MM.1S (cell line): ENCODE measurements at places on chromosomes 3 and 15.

- DNase-seq = no peak
Observed at GRCh38 chr15:101326462-101327146, 31.6 kb upstream of the SNRPA1 start.

GRCh38 chr3:107208796-107209195 lies 168.4 kb upstream of the CCDC54 start:
- DNase-seq = no peak

DNA sequence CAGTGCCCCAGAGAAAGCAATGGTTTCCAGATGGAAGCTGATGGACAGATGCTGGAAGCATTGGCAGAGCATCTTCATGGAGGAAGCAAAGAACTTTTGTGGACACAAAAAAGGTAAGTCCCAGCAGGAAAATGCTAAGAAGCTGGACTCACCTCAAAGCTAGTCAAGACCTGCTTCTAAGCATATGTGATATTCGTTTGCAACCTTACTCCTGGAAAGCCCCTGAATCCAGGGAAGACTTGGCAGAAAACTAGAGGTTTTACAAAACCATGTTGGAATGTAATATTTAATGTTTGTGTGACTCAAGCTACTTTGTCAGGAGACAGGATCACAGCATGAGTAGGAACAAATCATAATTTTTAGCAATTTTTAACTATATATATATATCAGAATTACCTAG lies 288.2 kb downstream of the BCHE start:
- DNase-seq = no peak

- no peak for DNase-seq
Observed at GRCh38 chr3:37961622-37962431, 28.8 kb upstream of the VILL start.

GRCh38 chr3:139574026-139574947 lies 34.7 kb upstream of the RBP1 start:
- DNase-seq = no peak

DNA sequence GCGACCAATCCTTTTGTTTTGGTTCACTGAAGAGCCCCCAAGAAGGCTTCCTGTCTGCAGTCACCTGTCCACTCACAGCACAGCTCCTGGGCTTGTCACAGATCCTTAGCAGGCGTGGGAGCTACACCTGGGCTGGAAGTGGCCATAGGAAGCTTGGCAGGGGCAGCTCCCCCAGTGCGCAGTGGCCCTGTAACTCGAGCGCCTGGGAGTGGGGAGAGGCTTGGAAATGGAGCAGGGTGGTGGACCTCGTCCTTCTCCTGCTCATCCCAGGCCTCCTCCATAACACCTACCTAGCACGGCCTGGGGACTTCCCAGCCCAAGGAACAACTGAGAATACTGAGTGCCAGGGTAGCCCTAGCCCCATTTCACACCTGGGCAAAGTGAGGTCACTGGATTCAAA lies 19.3 kb upstream of the TGM5 start:
- no peak for DNase-seq

DNA sequence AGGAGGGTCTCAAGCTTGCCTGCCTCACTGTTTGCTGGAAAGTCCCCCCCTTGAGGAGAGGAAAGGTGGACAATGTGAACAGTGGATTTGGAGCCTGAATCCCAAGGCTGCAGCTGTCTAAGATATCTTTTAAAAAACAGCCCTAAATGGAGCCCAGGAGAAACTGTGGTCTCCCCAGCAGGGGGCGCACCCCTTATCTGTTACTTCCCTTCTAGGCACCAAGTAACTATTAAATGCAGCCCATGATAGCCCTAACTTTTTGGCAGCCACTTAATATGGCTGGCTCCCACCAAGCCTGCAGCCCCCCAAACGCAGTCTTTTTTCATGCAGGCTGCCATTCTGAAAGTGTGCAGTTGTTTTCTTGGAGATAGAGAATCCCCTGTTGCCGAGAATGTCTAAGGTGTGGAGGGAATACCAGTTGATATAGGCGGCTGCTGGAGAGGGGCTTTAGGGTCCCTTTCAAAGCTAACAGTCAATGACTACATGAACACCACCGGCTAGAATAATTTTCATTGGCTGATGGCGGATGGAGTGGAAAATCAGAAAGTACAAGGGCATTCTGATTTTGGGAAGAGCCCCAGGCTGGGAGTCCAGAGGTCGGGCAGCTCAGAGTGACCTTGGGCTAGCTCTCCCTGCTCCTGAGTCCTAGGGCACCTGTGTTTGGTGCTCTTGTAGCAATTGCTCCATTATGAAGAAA lies 1.3 kb downstream of the RHCG start:
- DNase-seq = peak; percentile 19

GRCh38 chr3:44110648-44111047 lies 131.0 kb upstream of the TOPAZ1 start:
- DNase-seq = no peak

DNA sequence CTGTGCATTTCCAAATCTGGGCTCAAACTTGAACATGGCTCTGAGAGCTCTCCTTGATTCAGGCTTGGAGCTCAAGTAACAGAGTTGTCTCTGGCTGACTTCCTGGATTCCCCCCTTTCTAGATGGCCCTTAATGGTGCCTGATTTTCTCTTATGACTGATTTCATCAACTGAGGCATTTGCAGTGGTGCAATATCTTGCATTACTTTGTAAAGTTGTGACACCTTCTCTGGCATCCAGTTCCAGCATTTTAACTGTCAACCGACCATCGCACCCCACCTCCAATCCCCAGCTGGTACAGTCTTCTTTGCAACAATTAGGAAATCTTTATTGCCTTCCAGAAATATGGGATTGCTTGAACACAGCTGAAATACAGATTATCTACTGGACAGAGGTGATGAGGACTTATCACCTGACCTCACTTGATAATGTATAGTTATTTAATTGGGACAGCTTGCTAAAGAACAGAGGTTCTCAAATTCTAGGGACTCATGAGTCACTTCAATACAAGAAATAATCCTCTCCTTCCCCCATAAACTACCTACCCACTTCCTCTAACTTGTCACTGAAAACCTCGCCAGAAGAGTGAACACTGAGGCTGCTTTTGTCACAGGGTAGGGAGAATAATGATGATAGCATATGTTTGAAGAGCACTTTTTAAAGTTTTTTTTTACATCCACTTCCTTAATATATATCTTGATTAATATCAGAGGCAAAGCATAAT lies 41.8 kb downstream of the FILIP1L start:
- no peak for DNase-seq

DNA sequence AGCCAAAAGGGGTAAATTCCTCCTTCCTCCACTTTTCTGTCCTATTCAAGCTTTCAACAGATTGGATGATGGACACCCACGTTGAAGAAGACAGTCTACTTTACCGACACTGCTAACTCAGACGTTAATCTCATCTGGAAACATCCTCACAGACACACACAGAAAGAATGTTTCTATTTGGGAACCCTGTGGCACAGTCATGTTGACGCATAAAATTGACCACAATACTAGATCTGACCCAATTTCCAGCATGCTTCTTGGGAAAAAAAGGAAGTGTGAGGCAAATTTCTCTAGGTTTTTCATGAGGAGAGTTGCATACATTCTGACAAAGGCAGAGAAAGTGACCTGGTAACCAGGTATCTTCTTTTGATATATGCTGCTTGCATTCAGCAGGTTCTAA lies 594.1 kb downstream of the FGF12 start:
- no peak for DNase-seq

- no peak for DNase-seq
Observed at GRCh38 chr3:24096695-24097290, 151.7 kb downstream of the NR1D2 start.

- DNase-seq = no peak
Observed at GRCh38 chr3:194475978-194476377, 10.8 kb downstream of the ATP13A3 start.

DNA sequence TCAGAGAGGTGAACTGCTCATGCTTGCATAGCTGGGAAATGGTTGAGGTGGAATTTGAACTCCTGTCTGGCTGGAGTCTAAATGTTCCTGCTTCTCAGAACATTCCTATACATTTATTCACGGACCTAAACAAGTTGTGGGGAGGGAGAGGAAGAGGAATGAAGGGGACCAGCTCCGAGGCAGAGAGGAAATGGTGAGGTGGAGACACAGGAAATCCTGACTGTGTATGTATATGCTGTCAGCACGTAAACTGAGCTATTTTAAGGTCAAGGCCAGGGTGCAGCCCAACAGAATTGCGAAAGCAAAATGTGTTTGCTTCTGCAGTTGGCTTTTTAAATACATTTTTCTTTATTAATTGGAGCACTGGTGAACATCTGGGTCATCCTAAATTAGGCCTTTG lies 74.1 kb upstream of the POMGNT2 start:
- peak; percentile 81 for DNase-seq

GRCh38 chr3:33428734-33429133 lies 11.5 kb downstream of the UBP1 start:
- DNase-seq = no peak

DNA sequence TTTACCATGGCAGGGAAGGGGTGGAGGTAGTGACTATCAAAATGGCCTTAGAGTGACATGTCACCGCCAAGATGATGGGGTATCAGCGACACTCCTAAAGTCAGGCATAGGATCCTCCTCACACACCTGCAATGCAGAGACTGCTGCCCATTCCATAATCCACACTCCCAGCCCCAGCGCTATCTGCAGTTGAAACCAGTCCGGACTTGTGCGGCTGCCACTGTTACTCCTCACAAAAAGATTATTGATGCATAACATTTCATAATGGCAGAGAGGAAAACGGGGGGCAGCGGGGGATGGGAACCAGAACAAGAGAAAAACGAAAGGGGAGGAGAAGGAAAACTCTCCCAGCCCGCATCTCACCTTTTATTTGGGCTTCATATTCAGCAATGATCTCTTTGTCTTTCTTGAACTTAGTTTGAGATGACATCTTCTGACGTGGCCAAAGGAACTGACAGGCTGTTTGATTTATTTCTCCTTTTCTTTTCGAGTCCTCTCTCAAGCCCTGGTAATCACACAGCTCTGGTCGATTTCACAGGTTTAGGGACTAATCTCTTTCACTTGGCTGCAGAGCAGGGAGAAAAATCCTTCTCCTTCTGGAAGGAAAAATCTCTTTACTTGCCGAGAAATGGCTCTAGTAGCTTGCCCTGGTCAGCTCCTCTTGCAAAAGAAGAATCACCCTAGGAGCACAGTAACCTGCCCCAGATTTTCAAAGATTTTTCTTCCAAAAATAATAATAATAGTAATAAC lies 749 bp downstream of the SRGAP3 start:
- no peak for DNase-seq

GRCh38 chr15:81111510-81112470 lies 22.3 kb upstream of the CFAP161 start:
- DNase-seq = peak; percentile 90

DNA sequence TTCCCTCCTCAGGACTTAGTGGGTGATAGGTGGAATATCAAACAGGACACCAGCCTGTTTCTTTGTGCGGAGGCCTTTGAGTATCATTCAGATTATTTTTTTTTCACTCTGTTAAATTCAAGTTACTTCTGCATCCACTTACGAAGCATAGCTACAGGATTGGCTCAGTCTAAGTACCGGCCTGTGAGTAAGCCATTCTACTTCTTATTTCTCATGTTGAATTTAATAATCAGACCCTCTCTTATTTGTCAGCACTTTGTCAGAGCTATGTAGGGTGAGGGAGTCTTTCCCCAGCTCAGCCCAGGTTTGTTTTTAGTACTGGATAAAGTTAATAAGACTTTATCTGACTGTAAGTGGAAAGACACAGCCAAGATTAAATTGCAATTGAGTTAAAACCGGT lies 54.7 kb downstream of the ITPR1 start:
- DNase-seq = no peak

DNA sequence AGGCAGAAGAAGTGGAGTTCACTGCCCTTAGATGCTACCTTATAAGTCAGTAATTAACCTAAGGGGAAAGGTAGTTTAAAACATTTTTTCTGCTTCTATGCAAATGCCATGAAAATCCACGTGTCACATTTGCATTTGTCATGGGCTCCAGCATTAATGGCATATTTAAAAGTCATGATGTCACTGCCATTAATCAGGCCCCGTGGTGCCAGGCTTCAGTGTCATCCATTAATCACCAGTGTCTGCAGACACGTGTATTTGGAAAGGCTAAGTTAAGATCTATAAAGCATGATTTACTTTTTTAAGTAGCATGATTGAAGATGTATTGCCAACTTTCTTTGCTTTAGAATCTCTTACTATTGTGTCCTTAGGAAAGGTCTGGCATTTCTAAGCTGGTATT lies 857.8 kb downstream of the TUSC7 start:
- no peak for DNase-seq

DNA sequence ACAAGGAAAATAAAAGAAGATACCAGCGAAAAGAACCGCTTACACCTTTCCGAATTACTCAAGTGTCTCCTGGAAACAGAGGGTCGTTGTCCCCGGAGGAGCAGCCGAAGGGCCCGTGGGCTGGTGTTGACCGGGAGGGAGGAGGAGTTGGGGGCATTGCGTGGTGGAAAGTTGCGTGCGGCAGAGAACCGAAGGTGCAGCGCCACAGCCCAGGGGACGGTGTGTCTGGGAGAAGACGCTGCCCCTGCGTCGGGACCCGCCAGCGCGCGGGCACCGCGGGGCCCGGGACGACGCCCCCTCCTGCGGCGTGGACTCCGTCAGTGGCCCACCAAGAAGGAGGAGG lies 325 bp downstream of the ALCAM start:
- peak; percentile 36 for DNase-seq

- peak; percentile 24 for DNase-seq
Observed at GRCh38 chr3:170869239-170869590, 780 bp downstream of the RPL22L1 start.

- no peak for DNase-seq
Observed at GRCh38 chr15:63358241-63359029, 23.2 kb downstream of the CA12 start.

DNA sequence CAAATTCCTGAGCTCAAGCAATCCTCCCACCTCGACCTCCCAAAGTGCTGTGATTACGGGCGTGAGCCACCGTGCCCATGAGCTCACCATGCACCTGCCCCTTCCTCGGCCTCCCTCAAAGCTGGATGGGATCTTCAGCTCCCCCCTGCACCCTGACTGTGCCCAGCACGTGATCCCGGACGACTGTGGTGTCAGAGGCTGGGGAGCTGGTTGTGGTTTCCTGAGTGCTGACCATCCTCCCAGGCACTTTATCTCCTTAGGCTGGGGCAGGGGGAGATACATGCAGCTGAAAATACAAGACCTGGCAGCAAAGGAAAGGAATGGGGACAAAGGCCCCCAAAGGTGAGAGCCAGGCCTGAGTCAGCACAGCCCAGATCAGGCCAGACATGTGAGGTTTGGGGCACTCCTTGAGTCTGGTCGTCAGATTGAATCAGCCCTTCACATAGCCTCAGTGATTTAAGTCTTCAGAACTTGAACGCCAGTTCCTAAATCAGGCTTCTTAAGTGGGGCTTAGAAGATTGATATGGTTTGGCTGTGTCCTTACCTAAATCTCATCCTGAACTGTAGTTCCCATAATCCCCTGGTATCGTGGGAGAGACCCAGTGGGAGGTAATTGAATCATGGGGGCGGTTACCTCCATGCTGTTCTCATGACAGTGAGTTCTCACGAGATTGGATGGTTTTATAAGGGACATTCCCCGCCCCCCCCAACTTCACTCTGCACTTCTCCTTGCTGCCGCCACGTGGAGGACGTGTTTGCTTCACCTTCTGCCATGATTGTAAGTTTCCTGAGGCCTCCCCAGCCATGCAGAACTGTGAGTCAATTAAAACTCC lies 35.8 kb downstream of the PRKCD start:
- peak; percentile 93 for DNase-seq
